Activated T-helper 1 cell treated with anti-CD3 and anti-CD28 coated beads, Interleukin-12 subunit alpha, Interleukin-12 subunit beta, Interleukin-2, Interleukin-4 antibody, amounts not matched to agents 30 ng/mL and 10 ng/mL and 1 ng/mL, durations not matched to agents 14 hours and 24 hours and 36 hours (primary cell): ENCODE measurements at places on chromosomes 3 and 15. TPM values are rescaled to one million over a fixed set of nuclear protein-coding genes. Genes with fewer than 3 reads are reported as not detected.
A peak's percentile ranks its signal among the peaks of the same experiment; 100 is the strongest.

- DNase-seq = no peak
Measured at GRCh38 chr3:10387881-10388609, 67.1 kb upstream of the SEC13 start.

DNA sequence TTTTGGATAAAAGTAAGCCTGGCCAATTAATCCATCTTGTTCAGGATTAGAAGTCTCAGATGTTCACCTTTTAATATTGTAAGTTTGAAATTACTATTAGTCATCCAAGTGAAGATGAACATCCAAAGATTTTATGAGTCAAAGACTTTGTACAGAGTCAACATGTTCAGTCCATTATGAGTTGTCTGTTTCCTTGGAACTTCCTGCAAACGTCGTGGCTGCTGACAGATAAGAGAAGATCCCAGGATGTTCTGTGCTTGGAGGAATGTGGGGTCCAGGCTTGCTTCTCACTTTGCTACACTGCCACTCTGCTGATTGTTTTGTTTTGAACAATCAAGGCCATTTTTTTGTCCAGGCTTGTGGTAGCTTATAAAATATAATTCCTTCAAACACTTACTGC lies 74.3 kb upstream of the SLCO2A1 start:
- no peak for DNase-seq

DNA sequence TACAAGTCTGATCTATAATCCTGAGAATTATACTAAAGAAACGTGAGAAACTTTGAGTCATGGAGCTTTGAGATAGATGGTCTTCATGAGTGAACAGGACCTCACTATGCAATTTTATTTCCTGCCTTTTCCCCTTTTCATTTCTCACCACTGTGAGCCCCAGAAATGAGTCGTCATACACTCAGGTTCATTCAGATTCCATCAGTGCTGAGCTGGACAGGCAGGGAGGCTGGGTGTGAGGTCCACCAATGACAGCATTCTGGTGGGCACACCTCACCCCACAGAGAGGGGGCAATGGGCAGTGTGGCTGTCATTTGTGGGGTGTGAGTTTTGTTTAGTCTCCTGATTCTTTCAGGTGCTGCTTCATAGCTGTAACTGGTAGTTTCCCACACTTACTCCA lies 16.9 kb downstream of the TIGIT start:
- no peak for DNase-seq

DNA sequence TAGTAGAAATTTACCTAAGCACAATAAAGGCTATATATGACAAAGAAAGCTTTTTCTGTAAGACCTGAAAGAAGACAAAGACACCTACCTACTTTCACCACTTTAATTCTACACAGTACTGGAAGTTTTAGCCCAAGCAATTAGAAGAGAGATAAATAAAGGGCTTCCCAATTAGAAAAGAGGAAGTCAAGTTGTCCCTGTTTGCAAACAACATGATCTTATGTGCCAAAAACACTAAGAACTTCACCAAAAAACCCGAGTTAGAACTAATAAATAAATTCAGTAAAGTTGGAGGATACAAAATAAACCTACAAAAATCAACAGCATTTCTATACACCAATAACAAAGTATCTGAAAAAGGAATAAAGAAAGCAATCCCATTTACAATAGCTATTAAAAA lies 190.9 kb downstream of the NR2F2 start:
- DNase-seq = no peak

DNA sequence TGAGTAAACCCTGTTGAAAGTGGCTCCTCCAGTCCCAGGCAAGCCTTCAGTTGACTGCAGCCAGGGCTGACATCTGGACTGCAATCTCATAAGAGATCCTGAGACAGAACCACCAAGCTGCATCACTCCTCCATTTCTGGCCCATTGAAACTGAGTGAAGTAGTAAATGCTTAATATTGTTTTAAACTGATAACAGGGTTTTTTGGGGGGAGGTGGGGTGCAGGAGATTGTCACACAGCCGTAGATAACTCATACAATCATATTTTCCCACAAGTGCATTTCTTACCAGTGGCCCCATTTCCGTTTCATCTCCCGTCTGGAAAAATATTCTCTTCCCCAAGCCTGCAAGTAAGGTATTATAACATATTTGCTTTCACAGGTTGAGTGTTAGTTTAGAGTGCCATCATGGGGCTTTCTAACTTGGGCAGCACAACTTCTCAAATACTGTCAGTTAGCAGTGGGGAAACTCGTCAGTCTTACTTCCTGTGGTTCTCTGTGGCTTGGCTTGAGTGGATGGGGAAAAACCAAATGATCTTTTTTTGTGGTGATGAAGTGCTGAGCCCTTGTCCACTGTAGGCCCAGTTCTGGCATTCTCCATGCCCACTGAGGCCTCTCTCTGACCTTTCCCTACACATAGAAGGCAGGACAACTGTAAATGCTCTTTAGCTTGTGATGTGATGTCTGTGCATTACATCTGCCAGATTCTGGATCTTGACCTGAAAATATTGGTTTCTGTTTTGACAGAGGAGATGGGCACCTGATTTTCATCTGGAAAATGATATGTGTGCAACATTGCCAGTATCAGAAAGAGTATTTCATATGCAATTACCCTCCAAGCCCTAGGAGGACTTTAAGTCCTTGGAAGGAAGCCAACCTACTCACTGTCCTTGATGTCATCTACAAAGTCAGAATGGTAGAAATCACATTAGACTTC lies 90.1 kb upstream of the BHLHE40 start:
- peak; percentile 50 for DNase-seq

GRCh38 chr3:4743371-4743770 lies 235.9 kb upstream of the BHLHE40 start:
- DNase-seq = no peak

DNA sequence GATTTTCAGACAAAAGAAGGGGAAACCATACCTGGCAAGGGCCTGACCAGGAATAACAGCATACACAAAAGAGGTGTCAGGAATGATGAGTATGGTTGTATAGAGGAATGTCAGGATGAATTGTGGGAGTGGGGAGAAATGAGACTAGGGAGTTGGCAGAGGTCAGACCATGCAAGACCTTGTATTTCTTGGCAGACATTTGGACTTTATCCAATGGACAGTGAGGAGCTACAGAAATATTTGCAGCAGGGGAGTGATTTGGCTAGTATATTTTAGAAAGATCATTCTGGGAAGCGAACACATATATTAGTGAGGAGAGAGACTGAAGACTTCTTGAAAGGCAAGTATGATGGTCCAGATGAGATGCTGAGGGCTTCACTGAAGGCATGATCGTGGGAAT lies 25.4 kb upstream of the ALPK3 start:
- DNase-seq = no peak

DNA sequence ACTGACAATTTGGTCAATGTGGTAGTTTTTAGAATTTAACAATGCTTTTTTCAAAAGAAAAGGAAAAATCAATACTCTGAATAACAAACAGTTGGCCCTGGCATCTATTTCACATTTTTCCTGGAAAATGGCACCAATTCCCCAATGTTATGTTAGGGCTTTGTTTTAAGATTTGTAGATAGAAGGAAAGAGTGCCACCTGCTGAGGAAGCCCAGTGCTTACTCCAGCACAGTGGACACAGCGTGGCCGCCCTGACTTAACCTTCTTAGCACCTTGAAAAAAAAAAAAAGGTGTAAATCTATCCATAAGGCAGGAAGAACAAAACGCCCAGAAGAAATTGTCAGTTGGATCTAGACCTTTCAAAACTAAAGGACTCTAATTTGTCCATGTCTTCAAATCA lies 110.7 kb upstream of the CNTN4 start:
- no peak for DNase-seq

DNA sequence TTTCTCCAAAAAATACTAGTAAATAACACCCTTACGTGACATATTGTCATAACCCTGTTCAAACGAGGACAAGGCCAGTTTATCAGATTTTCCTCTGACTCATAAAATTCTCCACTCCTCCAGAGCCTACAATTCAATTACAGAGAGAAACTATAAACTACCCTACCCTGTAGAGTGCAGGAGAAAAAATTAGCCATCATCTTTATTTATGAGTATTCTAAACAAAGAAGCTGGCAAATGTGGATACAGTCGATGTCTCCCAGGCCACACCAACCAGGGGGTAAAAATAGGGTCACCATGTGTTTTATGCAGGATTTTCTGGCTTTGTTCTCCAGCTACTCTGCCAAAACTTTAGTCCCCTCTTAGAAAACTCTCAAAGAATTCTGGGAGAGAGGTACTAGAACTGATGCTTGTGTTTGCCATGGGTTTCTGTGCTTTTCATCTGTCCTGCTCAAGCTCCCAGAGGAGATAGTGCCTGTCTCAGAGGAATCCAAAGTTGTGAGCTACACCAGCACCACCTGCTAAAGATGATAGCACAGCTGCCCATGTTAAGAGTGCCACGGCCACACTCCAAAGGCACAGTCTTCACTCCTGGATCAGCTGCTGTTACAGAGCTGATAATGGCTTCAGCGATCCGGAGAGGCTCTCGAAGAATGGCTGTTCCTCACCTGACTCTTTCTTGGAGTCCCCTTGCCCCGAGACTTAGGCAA lies 150.2 kb downstream of the IMPG2 start:
- no peak for DNase-seq

DNA sequence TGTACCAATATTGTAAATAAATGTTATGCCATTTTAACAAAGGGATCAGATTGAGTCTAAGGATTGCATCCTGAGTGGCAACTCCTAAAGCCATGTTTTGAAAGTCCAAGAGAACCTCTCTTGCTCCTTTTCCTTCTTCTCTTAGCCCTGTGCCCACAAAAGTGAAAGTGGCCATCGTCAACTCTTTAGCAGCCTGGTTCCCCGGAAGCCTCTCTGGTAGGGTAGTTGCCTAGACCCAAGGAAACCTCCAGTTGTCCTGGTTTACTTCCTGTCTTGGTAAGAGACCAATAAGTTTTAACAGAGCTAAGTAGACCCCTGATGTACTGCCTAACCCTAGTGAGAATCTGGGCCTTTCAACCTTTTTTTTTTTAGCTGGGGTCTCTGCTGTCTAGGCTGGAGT lies 10.2 kb upstream of the ITPKA start:
- no peak for DNase-seq

DNA sequence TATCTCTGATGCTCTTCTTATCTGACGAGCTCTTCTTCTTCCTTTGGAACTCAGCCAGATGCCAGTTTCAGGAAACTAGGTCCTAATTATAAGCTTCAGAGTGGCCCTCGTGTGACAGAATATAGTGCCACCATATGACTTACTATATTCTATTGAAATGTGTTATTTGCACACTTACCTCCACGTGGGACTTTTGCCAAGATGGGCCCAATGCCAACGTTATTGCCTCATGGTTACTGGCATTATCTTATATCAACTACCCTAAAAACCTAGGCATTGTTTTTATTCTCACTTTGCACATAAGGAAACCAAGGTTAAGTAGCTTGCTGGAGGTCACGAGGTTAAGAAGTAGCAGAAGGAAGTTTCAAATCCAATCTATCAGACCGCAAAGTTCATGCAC lies 71.3 kb upstream of the SLCO3A1 start:
- no peak for DNase-seq

The C2CD4A gene
- total RNA-seq = 0.13 and 0.17 TPM in 2 replicates

DNA sequence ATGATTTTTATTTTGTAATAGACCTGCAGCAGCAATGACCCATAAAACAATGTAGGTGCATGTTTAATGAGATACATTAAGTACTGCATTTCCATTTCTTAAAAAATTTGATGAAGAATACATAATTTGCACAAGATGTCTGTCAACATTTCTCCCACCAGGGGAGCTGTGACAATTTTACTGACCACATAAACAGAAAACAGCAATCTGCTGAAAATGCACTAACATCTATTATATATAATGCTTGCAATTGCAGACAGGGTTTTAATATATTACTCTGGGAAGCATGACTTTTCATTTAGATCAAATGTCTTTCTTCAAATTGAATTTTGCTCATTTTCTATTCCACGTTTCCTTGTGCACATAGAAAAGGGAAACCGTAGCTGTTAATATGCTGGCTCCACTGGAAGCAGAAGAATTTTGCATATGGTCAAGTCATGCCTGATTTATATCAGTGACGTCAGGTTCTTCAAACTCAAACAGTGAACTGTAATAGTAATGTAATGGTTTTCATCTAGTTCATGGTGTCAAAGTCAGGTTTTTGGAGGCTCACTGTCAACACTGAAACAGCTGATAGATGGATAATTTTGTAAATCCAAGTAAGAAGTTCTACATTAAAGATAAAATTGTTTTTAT lies 79.8 kb upstream of the IGF1R start:
- no peak for DNase-seq

The SPATA12 gene
- not detected in 2 replicates for total RNA-seq

- DNase-seq = no peak
Measured at GRCh38 chr3:176814285-176814684, 383.0 kb downstream of the TBL1XR1 start.

- DNase-seq = no peak
Measured at GRCh38 chr15:41584636-41585126, 25.7 kb downstream of the TYRO3 start.

The SIAH2 gene
- total RNA-seq = 175 and 177 TPM in 2 replicates

DNA sequence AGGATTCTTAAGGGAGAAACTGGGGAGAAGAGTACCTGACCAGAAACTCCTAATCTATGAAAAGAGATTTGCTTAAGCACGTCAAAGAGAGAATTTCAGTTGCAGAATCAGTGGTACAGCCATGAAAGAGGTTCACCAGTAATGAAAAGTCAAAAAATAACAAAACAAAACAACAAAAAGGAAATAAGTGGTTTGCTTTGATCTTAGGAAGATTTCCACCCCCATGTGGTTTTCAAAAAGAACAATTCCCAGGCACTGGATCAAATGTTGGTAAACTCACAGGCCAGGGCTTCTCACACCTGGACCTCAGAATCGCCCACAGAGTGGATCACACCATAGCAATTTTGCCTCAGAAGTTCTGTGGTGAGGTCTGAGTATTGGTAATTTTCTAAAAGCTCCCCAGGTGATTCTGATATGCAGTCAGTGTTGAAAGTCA lies 67.5 kb downstream of the TMEM39A start:
- DNase-seq = peak; percentile 2

DNA sequence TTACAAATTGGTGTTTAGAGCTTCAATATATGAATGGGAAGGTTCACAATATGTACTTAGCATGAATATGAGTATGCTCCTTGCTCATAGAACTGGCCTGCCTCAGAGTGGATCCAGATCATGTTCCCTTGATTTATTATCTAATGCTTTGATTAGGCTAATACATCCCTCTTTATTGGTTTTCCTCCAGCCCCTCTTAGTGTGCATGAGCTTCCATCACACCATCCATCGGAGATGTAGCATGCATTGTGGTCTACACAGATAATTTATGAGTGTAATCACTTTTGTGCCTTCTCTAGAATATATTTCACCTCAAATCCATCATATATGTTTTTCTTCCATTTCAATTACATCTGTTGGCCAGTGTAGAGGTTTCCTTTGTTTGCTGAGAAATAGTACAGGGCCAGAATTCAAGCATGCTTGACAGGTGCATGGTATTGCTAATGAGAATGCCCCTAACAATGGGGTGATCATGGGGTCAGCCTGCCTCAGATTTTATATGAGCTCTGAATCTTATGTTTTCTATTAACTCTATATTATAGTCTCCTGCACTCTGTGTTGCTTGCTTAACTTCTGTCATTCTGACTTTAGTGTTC lies 786.4 kb upstream of the ARPP21 start:
- no peak for DNase-seq
